ENCODE measurements at places on chromosomes 2 and 18.

- DNase-seq, result no peak
These were observed 562.6 kb downstream of the SPAG16 start for GRCh38 chr2:213846856-213847255.

GRCh38 chr2:28293416-28293815 is 99.2 kb upstream of the FOSL2 start:
- no peak for DNase-seq

- DNase-seq, result no peak
These were observed 86.2 kb downstream of the MYL12B start for GRCh38 chr18:3348176-3348575.

DNA sequence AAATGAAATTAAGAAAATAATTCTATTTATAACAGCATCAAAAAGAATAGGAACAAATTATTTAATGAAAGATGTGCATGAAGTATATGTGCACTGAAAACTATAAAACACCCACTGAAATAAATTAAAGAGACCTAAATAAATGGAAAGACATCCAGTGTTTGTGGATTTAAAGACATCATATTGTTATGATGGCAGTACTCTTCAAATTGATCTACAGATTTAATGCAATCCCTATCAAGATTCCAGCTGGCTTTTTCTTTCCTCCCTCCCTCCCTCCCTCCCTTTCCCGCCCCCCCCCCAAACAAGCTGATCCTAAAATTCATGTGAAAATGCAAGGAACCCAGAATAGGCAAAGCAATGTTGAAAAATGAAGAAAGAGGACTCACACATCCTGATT is 83.5 kb upstream of the ZFP36L2 start:
- DNase-seq, result no peak

DNA sequence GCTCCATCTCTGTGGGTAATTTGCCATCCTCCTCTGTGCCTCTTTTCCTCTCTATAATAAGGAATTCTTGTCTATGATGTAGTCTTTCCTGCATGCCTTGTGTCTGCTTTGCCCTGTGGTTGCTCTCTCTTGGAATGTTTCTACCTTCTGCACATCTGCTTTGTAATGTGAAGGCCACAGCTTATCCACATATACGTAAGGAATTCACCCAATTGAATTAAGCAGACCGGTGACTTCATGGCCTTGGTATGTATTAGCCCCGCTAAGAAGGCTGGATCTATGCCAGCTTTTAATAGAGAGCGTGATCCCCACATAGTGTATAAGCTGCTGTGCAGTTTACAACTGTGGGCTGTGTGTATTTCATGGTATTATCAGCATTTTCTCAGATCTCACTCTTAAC is 274.7 kb downstream of the RNF144A start:
- peak; percentile 90 for DNase-seq

DNA sequence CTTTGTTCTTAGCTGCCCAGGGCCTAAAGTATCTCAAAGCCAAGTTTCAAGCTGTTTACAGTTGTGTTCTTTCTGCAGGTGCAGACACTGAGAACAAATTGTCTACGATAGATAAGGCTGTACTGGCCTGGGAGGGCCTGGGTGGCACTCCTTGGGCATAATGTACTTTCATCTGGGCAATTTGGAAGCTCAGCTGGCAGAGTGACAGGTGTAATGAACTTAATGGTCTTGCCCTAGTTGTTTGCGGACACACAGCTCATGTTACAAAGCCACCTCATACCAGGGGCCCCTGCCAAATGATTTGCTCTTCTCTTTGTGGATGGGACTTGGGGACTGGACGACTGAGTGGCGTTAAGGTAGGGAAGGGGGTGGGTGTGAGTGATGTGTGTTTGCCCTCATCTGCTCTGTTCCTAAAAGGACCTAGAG is 4.3 kb downstream of the LDLRAD4 start:
- peak; percentile 77 for DNase-seq

GRCh38 chr18:741931-742512 is 29.6 kb upstream of the ENOSF1 start:
- peak; percentile 26 for DNase-seq

DNA sequence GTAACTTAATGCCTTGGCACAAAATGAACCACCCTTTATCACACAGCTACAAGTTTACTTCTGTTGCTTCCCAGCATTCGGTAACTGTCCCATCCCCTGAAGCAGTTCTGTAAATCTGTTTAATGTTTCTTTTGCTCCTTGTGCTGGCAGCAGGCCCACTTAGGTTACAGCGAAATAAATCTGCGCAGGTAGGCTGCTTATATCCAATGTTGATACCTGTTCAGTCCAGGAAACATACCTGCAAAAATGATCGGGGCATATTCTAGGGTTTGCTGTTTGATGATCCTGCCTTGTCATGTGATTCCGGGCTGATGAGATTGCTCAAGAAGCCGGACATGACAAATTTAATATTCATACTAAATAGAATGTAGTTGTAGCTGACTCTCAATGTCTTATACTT is 23.3 kb downstream of the PELI1 start:
- no peak for DNase-seq

DNA sequence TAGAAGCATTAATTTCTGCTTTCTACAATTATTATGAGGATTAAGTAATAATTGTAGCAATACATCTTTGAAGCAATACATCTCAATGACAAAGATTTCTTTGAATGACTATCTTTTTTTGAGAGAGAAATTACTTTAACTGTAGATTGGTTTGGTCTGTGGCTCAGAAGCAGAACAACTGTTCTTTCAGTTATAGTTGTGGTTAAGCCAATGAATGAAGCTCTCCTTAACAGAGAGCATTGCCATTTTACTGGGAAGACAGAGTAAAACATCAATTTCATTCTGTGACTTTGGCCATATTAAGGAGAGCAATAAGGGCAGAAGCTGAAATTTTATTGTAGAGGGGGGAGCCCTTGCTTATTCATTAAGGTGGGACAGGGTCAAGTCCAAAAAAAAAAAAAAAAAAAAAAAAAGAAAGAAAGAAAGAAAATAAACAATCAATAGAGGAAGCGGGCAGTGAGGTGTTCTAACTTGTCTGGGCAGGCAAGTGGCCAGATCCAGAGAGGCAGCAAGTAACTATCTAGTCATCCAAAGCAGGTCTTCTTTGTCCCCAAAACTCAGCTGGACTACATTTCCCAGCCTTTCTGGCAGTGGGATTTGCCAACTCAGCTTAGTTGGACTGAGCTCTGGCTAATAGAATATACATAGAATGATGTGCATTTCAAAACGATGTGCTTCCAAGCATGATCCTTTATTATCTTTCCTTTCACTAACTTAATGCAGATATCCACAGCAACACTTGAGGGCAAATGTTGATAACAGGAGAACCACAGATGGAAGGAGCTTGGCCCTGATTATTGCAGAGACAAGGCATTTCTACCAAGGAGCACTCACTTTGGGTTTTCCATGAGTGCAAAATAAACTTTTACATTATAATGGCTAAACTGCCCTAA is 462.7 kb upstream of the CDH20 start:
- DNase-seq, result no peak

All from kidney (tissue), 22 donors.